ENCODE measurements at places on chromosomes 5 and 9.

DNA sequence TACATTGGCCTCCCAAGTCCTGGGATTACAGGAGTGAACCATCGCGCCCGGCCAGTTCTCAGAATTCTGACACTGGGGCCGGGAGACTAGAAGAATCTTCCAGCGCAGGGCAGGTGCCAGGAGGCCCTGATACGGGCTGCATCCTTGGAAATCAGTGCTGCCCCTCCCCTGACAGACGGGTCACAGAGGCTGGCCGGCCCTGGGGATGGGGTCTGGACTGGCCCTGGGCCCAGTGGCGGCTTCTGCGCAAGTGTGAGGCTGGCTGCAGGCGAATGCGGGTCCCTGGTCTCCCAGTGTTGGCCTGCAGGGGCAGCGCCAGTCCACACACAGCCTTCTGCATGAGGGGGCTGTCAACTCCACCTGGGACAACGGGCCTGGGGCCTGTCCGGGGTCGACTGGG, 831 bp upstream of the TBC1D9B start:
- DNase-seq: no peak

DNA sequence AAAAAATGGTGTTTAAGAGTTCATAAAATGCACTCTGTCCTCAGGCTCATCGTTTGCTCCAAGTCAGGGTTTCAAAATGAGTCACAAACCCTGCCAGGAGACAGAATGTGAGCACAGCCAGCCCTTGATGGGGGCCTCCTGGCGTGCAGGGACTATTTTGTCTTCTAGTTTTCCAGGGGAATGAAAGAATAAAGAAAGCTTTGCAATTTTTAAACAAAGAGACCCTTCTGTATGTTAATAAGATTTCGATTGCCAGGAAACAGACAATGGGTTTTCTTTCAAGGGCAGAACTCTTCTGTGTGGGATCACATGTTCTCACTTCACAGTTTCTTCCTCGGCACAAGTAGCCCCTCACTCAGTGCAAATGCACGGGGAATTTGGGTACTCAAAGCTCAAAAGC, 121.4 kb upstream of the C6 start:
- no peak for DNase-seq

DNA sequence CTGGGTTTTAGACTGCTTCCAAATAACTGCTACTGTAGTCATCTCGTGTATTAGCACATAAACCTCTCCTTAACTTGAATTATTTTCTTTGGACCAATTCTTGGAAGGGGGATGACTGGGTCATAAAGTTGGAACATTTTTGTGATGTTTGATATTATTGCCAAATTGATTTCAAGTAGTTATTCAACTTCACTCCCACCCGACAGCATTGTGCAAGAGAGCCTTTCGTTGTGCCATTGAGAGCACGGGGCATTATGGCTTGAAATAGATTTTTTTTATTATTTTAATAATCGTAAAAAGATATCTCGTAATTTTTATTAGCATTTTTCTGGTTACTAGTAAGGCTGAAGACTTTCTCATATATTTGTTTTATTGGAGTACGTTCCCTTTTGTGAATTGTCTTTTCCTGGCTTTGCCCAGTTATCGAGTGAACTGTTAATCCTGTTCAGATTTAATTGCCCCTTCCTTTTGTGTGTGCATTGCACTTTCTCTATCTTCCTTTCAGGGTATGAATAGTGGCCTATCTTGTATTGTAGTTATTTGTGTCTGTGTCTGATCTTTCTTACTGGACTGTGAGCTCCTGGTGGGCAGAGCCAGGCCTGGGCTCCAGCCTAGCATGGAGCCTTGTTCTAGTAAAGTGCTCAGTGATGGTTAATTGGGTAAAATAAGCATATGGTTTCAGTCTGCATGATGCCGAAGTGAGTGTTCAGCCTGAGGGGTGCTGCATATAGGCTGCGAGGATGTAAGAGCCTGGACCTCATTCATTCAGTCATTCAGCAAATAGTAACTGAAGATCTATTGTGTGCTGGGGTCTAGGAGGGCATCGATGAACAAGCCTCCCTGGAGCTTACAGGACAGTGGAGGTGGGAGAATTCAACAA, 93.5 kb upstream of the SHB start:
- no peak for DNase-seq

DNA sequence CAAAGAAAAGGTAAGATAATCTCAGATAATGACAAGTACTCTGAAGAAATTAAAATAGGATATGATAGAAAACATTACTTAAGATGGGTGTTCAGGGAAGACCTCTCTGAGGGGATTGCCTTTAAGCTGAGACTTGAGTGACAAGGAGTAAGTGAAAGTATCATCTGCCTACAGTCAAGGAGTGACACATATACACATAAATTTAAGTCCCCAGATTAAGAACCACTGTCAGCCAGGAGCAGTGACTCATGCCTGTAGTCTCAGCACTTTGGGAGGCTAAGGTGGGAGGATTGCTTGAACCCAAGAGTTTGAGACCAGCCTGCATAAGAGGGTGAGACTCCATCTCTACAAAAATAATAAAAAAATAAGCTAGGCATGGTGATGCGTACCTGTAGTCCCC, 19.7 kb upstream of the ANKHD1 start:
- DNase-seq: no peak

DNA sequence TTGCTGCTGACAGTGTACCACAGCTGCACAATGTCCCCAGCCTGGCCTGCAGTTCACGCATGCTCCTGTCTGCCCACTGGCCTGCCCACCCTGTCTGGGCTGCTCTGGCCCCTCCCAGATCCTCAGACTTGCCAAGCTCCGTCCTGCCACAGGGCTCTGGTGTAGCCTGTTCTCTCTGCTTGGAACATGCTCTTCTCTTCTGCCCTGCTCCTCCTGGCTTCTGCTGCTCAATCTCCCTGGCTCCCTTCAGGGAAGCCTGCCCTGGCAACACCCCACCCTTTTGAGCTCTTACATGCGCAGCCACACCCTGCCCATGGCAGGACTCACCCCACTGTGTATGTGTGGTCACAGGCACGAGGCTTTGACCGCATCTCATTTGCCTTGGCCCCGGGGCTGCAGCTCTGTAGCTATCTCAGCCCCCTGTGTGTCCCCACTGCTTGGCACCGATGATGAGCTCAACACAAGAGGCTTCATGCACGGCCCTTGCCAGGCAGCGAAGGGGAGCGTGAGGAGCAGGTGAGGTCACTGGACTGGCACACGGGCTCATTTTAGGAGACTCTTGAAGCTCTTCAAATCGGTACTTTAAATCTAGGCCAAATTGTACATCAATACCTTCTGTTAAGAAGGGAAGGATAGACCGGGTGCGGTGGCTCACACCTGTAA, 20.4 kb upstream of the BRD3 start:
- DNase-seq: no peak

GRCh38 chr5:176412517-176413254, 3.7 kb downstream of the CLTB start:
- no peak for DNase-seq

DNA sequence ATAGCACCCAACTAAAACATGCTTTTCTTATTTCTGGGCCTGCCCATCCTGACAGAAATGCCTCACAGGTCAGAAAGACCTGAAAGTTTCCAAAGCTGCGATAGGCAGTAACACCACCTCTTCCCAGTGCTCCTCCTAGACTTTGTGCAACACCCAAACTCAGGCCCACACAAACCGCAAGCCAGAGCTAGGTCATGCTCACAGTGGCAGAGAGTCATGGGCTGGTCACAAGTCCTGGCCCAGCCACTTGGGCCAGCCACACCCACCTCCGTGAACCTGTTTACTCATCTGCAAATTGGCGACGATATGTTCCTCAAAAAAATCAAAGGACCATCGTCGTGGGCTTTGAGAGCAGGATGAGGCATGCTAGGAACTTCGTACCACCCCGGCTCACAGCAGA, 44.0 kb upstream of the SLC25A51 start:
- DNase-seq: no peak

GRCh38 chr5:861442-862366, 10.9 kb upstream of the ZDHHC11 start:
- DNase-seq: no peak

- DNase-seq: no peak
Measured at GRCh38 chr5:97022898-97023297, 87.0 kb downstream of the LNPEP start.

GRCh38 chr9:113580041-113580953, 116.8 kb downstream of the RGS3 start:
- DNase-seq: no peak

- DNase-seq: no peak
Measured at GRCh38 chr9:995781-996180, 19.3 kb downstream of the DMRT3 start.

DNA sequence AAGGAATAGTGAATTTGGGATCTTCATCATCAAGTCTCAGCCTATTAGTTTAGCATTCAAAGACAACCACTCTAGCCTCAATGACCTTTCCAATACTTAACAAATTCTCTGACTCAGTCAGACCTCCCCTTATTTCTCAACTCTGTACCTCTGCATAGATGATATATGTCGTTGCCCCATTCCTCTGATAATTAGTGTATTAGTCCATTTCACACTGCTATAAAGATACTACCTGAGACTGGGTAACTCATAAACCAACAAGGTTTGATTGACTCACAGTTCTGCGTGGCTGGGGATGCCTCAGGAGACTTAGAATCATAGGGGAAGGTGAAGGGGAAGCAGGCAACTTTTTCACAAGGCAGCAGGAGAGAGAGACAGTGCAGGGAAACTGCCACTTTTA, 8.9 kb downstream of the MRPL22 start:
- DNase-seq: no peak

DNA sequence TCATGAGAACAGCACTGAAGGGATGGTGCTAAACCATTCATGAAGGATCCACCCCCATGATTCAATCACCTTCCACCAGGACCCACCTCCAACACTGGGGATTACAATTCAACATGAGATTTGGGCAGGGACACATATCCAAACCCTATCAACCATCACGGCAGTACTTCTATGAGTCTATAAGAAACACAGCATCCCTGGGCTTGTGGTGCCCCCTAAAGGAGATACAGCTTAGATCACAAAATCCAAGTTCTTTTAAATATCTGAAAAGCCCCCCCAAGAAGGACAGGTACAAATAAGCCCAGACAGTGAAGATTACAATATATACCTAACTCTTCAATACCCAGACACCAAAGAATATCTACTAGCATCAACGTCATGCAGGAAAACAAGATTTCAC, 233.7 kb upstream of the ADRA1B start:
- DNase-seq: no peak

GRCh38 chr5:33474931-33475499, 34.2 kb downstream of the TARS1 start:
- DNase-seq: no peak

GRCh38 chr9:14573319-14573718, 119.9 kb downstream of the ZDHHC21 start:
- no peak for DNase-seq

- no peak for DNase-seq
Measured at GRCh38 chr5:22852807-22853660, at the start of gene CDH12. TSS of gene CDH12 (minus strand) at chr5:22853344.

DNA sequence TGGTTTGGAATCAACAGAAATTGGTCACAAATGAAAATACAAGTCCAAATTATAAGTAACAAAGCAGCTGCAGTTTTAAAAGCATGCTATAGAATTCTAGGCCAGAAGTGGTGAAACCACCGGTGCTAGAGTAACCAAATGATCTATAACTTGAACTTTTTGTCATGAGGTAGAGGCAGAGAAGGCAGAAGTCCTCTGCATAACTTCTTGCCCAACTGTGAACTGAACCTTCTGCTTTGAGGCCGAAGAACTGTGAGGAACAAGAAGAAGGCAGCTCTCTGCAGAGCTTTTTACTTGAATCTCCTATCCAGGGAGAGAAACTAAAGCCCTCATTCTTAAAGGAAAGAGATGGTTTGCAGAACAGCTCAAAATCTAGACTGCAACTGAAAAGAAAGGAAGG, 36.2 kb upstream of the TENT2 start:
- no peak for DNase-seq

DNA sequence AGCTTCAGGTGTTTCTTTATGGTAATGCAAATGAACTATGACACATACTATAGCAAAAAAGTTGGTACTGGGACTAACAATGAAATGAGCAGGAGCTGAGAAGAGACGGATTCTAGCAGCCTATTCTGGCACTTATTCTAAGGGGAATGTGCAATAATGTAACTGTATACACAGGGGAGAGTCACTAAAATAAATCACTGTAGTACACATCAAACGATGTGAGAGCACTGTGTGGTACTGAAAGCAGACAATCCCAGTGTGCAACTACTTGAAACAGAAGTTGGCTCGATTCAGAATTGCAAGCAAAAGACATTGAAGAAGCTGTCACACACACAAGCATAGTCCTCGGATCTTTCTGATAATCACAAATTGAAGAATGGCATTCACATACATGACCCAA, 1713.0 kb upstream of the CDH9 start:
- DNase-seq: no peak

DNA sequence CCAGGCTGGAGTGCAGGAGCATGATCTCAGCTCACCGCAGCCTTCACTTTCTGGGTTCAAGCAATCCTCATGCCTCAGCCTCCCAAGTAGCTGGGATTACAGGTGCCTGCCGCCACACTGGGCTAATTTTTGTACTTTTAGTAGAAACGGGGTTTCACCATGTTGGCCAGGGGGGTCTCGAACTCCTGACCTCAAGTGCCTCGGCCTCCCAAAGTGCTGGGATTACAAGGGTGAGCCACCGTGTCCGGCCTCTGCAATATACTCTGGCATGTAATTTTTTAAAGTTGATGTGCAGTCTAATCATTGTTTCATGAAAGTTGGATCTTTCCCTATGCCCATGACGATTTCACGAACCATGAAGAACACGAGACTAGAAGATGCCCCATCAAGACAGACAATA, 28.6 kb upstream of the PPP1R26 start:
- no peak for DNase-seq

DNA sequence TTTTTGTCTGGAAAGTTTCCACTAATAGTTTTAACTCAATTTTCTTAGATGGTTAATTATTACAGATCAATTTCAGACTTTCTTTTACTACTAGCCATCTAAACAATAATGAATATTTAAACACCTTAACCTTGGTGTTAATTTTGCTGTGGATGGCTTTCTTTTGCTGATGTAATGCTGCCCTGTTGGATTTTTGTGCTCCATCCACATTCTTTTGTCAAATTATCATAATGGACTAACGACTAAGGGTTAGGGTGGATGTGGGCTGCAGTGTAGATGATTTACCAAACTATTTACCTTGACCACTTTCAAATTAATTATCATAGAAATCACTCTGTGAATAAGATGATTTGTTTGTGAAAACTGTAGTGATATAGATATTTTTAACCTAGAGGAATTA, 15.6 kb upstream of the TMEM38B start:
- no peak for DNase-seq

GRCh38 chr5:134467231-134467630, 55.5 kb upstream of the CDKN2AIPNL start:
- no peak for DNase-seq

- no peak for DNase-seq
Measured at GRCh38 chr9:96551403-96551802, 68.2 kb downstream of the CDC14B start.

- DNase-seq: peak; percentile 5
Measured at GRCh38 chr9:21747175-21747574, 55.3 kb upstream of the MTAP start.

DNA sequence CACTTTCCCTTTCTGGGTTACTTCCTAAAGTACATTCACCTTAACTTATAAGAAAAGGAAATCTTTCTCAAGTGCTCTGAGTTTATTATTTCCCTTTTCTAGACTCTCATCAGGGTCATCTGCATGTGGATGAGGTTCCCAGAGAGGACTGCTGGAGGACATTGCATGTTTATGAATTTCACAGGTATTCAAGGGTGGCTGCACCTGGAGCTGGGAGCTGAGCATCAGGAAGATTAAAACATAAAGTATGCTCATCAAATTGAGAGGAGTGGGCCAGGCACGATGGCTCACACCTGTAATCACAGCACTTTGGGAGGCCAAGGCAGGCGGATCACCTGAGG, 34.7 kb upstream of the PLIN2 start:
- DNase-seq: no peak
